MM.1S (cell line): ENCODE measurements at places on chromosomes 2 and 18.

- no peak for DNase-seq
Observed at GRCh38 chr2:174153757-174154680, 94.3 kb downstream of the OLA1 start.

DNA sequence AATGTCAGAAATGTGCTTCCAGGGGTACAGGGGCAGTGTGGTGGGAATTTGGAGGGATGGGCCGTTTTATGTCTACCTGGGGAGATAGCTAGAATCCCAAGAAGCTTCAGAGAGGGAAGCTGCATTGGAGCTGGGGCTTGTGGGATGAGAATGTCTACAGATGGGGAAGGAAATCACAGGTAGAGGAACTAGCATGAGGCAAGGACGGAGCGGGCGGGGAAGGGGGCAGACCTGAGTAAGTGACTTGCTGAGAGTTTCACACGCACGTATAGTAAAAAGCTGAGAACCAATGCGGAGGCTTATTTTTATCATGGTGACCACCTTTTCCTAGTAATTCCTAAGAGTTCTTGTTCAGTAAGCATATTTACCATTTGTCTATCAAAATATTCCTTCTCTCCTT lies 6.3 kb downstream of the C2orf80 start:
- no peak for DNase-seq

DNA sequence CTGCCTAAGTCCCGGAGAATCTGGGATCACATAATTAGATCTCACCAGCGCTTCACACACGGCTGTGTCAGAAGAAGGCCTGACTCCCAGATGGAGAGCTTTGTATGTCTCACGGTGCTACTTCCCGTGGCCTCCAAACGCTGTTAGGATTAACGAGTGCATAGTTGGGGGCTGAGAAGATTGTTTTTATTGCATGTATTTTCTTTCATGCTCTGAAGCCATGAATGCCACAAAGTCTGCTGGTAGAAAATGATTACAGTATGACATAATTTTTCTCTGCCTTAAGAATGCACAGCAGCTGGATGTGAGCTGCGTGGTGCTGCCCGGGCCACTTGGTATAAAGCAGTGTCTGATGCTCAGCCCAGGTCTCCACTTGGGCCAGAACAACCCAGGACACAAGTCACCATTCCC lies 166.5 kb downstream of the SEPTIN10 start:
- no peak for DNase-seq

- DNase-seq, result no peak
Observed at GRCh38 chr2:147100406-147101035, 744.3 kb upstream of the ACVR2A start.

GRCh38 chr2:233387667-233388528 lies 33.6 kb downstream of the DGKD start:
- DNase-seq, result no peak

DNA sequence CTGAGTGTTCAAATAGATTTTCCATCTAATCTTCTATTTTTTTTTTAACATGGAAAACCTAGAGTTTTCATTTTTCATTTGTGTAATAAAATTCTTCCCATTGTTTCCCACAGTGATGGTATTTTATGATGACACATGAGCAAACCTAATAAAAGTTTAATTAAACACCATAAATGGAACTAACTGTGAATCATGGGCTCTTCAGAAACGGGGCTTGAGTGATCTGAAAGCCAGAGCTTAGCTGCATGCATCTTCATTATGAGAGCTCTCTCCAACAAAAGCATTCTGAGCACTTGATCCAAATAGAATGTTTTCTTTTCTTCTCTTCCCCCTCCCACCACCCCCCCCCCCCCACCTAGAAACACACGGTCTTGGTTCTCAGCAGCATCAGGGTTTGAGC lies 82.1 kb upstream of the REV1 start:
- DNase-seq, result no peak

GRCh38 chr2:163595028-163595427 lies 140.8 kb downstream of the FIGN start:
- DNase-seq, result no peak

- DNase-seq, result no peak
Observed at GRCh38 chr2:221529943-221530652, 42.0 kb downstream of the EPHA4 start.

- DNase-seq, result no peak
Observed at GRCh38 chr2:109343460-109343859, 214.5 kb downstream of the SH3RF3 start.

DNA sequence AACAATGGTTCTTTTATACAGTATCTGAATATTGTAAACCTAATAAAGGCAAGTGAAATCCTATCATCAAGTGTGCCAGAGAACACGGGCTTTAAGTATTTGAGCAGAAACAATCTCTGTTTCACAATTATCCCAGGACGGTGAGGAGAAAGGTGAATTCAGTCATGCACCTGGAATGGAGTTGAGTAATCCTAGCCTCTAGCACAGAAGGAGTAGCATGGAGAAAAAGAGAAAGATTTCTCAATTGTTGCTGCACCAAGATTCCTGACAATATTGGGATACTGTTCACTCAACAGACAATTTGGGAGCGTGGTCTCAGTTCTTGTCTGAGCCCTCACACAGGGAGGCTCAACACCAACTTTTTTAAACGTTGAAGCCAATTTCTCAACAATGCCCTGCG lies 510.6 kb downstream of the SOX11 start:
- no peak for DNase-seq

- no peak for DNase-seq
Observed at GRCh38 chr18:39313992-39314391, 1748.4 kb upstream of the CELF4 start.

DNA sequence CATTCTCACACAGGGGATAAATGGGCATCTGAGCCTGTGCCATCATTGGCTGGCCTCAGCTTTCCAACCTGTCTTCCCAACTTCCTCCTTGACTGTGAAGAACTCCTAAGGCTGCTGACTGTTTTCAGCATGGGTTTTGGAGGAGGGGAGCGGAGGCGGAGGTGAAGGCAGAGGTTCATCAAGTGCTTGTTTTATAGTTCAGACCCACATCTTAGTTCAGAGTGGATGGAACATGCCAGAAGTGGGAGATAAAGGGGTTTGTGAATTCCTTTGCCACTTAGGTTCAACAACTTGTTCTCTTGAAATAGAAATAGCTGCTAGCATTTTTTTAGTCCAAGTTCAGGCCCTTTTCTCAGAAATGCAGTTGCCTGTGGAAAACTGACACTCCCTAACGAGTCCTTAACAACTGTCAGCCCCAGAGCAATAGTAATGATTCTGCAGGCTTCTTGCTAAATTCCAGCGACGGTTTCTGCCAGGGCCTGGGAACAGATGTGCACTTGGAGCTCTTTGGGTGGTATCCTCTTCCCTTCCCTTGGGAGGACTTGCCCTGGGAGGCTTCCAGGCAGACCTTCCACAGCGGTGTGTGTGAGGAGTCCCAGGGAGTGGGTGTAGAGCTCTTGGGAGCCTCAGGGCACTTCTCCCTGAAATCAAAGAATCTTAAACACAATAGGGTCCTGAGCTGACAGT lies 30.1 kb upstream of the ITGA6 start:
- DNase-seq, result no peak

DNA sequence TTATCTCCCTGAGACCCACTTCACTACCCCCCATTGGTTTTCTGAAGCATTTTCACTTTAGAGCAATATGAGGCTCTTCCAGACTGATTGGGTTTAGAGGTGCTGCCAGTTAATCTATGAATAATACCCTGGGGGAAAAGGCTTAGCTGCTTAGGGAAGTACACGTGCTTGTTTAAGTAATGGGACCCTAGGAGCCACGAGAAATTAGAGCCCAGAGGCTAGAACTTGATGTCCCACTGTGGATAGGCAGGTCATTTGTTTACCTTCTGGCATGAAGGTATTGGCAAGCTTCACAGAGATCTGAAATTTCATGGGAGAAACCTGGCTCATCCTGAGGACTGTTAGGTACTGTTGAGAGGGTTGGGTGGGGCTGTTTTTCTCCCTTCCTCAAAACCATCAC lies 59.7 kb downstream of the CLIP4 start:
- no peak for DNase-seq

DNA sequence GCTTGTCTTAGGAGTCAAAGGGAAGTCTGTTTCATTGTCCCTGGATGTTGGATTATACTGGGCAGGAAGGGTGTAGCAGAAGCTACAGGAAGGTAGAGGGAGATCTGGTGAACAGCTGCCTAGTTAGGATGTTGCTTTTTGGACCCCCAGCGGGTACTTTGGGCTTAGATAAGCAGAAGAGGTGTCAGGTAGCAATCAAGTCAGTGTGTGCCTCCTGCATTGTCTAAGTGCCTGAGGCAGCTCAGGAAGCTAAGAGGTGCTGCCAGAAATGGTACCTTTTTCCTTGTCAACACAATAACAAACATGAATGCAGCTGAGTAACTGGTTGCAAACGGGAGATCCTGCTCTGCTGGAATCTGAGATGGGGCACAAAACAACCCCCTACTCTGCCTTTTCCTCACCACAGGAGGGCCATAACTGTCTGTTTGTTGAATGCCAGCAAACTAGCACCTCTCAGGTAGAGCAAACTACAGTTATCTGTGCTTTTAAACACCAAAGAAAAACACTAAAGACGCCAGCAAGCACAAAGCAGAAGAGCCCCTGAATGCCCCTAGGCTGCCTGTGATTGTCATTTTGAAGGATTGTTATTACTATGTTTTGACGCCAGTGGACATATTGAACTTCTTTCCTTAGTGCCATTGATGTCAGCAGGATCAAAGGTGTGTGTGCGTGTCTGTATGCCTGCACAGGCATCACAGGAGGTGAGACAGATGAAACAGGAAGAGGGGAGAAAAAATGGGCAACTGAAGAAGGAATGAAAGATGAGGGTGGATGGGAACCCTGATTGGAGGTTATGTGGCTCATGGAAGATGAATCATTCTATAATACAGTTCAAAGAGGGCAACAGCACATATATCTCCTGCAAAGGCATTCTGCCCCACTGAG lies 151.4 kb downstream of the ETAA1 start:
- no peak for DNase-seq

- DNase-seq, result no peak
Observed at GRCh38 chr2:220499225-220499624, 871.8 kb downstream of the SLC4A3 start.

DNA sequence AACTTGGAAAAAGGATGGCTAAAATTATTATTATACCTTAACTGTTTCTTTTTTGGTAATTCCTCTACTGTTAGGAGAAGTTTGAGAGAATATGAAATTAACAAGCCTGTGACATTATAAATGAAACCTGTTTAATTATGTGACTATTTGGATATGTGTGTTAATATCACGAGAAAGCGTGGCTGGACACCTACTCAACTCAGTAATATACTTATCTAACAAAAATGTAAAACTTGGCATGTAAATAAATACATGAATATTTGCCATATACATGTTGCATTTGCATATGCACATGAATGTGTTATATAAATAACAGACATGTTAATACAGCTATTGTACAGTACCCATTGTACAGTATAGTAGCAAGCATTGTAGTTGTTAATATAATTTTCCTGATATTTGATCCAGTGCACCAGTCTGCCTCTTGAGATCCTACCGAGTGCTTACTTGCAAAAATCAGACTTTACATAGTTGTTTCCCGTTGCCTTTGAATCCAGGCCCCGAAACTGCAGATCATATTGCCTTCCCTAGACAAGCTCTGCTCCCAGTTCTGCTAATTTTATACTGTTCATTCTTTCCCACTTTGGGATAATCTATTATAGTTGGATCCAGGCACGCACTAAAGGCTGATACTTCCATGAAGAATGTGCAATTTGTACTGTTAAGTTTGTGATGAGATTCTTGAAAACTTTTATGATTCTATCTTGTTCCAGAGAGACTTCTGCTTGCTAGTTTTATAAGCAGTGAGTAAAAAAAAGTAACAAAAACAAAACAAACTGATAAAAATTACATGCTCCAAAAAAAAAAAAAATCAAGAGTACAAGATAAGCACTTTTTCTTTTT lies 395.6 kb downstream of the ARHGAP15 start:
- no peak for DNase-seq

DNA sequence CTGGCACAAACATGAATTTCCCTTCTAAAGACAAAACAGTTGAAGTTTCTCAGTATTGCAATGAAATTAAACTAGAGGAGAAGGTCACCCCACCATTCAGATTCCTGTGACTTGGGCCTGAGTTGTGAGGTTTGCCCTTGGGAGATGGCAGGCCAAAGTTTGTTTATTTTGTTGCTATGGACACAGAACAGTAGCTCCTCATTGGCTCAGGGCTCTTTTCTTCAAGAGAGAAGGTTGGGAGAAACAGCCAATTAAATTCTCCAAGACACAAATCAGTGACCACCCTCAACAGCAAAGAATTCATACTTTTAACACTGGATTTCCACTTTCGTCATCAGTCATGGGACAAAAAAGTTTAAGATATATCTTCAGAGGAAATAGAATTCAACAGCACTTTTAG lies at the start of gene FLACC1:
Gene FLACC1, minus strand, starts transcription at position 125 of the 400 bp plus-strand sequence. CDS start 5,941 bp downstream, outside the sequence.
- no peak for DNase-seq

- no peak for DNase-seq
Observed at GRCh38 chr2:155748131-155748530, 584.4 kb downstream of the NR4A2 start.

- no peak for DNase-seq
Observed at GRCh38 chr2:76467326-76467725, 756.6 kb upstream of the GCFC2 start.

DNA sequence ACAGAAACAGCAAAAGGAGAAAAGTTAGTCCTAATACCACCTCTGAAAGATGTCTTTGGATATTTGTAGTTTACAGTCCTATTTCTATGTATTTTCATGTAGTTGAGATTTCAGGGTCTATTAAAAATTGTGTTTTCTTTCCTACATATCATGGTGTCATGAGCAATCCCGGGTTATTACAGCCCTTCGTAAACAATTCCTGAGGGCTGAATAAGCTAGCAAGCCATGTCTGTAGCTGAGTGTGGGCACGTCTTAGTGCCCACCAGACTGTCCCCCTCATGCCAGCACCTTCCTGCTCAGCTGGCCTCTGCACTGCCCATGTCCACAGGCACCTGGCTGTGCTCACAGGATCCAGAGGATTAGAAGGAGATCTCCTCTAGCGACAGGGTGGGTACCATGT lies 60.6 kb downstream of the CTIF start:
- DNase-seq, result no peak

DNA sequence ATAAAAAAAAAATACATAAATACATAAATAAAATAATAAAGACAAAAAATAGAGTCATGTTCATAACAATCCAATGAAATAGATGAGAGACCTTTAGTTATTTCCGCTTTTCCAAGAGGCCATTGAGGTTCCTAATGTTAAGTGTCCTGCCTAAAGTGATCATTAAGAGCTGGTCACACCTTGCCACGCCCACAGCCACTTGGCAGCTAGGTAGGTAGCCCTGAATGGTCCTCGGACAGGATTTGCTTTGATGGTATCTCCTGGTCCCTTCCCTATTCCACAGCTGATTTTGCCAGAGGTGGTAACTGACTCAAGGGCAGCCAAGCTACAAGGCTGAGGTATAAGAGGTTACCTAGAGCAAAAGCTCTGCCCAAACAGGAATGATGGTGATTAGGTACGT lies 24.5 kb upstream of the TANC1 start:
- no peak for DNase-seq

DNA sequence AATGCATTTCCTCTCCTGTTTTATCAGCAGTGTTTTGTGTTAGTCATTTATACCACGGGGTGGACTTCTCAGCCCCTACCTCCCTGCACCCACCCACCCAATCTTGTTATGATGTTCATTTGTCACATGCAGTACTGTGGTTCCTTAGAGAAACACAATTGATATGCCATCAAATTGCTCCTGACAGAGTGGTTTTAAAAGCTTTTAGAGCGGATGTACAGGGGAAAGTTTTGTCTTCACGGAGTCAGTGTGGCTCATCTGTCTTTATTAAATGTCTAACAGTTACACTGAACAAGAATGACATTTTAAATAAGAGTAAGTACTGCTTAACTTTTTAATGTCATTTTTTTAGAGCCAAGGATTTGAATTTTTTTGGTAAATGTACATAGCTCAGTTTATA lies 156.9 kb downstream of the LRRTM1 start:
- DNase-seq, result no peak
